ENCODE measurements at places on chromosomes 6 and 20. TPM values are rescaled to one million over a fixed set of nuclear protein-coding genes. Genes with fewer than 3 reads are reported as not detected.

Gene EFCAB8
- not detected for total RNA-seq

Gene SALL4
- not detected for total RNA-seq

Gene LKAAEAR1
- 0.84 TPM for total RNA-seq

Gene SLC17A3
- total RNA-seq: not detected

Gene CRIP3
- total RNA-seq: not detected

Gene FILIP1
- 0.85 TPM for total RNA-seq

Gene OPRM1
- not detected for total RNA-seq

Gene ZNF165
- 0.43 TPM for total RNA-seq

Gene FUT9
- 0.50 TPM for total RNA-seq

Gene PGC
- not detected for total RNA-seq

Gene HSPA12B
- total RNA-seq: not detected

Gene DDX43
- total RNA-seq: not detected

Gene RGS19
- total RNA-seq: 37.1 TPM

Gene PMEPA1
- total RNA-seq: 6.3 TPM

Gene EEF1E1
- total RNA-seq: 100 TPM

Gene TMEM74B
- total RNA-seq: 0.29 TPM

Gene MATN4
- not detected for total RNA-seq

Gene FRS3
- 1.5 TPM for total RNA-seq

Gene SPAG4
- 0.30 TPM for total RNA-seq

Gene LPA
- not detected for total RNA-seq
